ENCODE measurements at places on chromosomes 2 and 18.

DNA sequence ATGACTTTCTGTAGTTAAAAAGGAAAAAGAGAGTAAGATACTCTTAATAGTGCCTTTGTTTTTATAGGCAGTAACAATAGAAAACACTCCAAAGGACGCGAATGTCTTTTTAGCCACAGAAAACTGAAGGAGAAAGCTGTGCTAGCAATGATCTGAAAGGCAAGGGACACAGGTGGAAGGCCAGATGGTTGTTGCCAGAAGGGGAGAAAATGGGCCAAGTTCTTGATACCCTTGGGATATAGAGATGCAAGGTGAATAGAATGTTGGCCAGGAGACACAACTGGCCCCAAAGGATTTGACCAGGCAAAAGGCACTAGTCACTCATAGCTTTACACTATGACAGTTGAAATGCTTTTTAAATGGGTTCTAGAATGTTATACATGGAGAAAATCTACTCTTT is 180.0 kb downstream of the NRXN1 start:
- DNase-seq = no peak

- DNase-seq = no peak
Measured at GRCh38 chr2:159322419-159322818, 35.9 kb upstream of the WDSUB1 start.

DNA sequence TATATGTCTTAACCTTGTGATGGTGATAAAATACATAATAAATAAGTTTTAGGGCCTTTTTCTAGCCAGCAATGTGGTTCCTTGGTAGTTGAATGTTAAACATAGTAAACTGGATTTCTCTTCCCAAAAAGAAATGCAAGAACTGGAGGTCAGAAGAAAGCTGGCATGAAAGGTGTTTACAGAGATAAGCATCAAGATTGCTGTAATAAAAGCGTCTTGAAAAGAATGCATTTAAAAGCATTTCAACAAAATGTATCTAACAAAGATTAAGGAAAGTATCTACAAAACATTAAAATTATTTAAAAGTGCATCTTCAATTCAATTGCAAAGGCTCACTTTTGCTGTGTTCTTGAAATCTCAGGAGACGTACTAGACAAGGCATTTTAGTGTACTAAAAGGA is 419.0 kb downstream of the ERBB4 start:
- DNase-seq = no peak

DNA sequence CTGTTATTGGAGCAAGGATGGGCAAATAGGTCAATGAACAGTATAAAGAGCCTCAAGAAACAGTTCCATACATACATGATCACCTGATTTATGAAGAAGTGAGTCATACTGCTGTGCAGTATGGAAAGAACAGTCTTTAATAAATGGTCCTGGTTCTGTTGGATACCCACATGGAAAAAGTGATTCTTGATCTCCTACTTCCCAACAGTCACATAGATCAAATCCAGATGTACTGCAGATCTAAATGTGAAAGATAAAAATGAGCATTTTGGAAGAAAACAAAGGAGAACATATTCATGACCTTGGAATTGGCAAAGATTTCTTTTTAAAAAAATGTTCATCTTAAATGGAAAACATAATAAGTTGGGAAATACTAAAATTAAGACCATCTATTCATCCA is 75.8 kb downstream of the CCDC148 start:
- no peak for DNase-seq

GRCh38 chr2:223560749-223561435 is 41.3 kb downstream of the SCG2 start:
- no peak for DNase-seq

DNA sequence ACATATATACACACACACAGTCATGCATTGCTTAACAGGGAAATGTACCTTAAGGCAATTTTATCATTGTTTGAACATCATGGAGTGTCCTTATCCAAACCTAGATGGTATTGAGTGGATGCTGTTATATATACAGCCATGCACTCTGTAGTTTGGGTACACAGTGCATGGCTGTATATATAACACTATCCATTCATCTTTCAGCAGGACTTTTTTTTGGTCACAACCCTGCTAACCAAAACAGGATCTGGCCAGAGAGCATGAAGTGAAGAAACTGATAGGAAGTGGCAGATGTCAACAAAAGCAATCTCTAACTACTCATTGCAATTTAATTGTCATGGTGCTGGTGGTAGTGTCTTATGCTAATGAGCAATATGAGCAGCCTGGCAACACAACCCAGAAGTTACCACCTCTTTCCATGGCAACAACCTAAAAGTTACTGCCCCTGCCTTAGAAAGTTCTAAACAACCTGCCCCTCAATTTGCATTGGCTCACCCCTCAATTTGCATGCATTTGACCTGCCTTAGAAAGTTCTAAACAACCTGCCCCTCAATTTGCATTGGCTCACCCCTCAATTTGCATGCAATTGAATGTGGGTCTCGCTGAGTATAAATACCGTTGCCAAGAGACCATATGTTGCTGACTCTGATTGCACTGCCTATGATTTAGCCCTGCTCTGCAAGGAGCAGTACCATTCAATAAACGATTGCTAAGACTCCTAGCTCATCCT is 434.9 kb downstream of the DSEL start:
- DNase-seq = peak; percentile 47

GRCh38 chr2:1375794-1376193 is 37.5 kb upstream of the TPO start:
- DNase-seq = no peak

- no peak for DNase-seq
Measured at GRCh38 chr18:39232937-39233336, 1667.3 kb upstream of the CELF4 start.

DNA sequence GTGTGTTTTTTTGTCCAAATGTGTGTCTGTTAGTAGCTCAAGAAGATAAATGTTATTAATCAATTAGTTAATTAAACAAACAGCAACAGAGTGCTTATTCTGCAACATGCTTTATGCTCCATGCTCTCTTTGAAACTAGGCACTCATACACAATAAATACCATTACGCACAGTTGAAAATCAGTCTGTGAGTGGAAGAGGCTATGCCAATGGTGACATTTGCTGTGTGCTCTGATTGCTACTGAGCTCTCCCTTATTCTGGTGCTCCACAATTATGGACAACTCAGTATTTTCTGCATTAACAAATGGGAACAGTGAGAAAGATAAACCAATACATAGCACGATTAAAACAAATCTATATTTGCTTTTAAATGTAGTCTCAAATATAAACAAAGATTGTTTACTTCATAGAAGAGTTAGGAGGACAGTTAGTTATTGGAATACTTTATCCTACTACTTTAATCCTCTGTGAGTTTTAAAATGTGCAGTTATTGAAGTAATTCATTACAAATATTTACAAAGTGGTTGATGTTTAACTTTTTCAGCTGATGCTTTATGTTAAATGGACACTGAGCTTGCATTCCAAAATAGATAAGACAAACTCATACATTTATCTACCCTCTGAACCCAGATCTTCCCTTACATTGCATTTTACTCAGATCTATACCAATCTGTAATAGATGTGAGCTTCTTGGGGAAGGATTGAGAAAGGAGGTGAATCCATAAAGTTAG is 55.3 kb downstream of the NXPH2 start:
- no peak for DNase-seq

- DNase-seq = peak; percentile 56
Measured at GRCh38 chr2:204114295-204115136, 178.0 kb downstream of the ICOS start.

- no peak for DNase-seq
Measured at GRCh38 chr18:59050661-59051057, 89.0 kb upstream of the SEC11C start.

GRCh38 chr2:71517851-71518250 is 64.5 kb downstream of the DYSF start:
- DNase-seq = peak; percentile 14
